Fibroblast of lung (primary cell): ENCODE measurements at places on chromosomes 5 and 9.

GRCh38 chr9:70493029-70493428 is 78.6 kb upstream of the KLF9 start:
- DNase-seq, result no peak

DNA sequence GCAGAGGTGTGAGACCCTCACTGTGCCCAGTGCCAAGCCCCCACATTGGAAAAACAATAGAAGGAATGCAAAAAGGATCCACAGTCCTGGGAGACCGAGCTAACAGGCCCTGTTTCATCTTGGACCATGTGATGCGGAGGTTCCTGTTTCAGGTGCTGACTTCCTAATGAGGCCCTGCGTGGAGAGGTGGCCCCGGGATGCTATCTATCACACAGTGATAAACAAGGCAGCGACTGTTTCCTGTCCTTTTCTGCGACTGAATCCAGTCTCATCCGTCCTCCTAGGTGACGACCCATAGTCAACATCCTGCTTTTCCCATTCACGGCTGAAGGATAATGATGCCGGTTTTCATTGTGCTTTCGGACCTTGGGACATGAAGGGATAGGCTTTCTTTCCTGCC is 56.4 kb upstream of the BOD1 start:
- no peak for DNase-seq

DNA sequence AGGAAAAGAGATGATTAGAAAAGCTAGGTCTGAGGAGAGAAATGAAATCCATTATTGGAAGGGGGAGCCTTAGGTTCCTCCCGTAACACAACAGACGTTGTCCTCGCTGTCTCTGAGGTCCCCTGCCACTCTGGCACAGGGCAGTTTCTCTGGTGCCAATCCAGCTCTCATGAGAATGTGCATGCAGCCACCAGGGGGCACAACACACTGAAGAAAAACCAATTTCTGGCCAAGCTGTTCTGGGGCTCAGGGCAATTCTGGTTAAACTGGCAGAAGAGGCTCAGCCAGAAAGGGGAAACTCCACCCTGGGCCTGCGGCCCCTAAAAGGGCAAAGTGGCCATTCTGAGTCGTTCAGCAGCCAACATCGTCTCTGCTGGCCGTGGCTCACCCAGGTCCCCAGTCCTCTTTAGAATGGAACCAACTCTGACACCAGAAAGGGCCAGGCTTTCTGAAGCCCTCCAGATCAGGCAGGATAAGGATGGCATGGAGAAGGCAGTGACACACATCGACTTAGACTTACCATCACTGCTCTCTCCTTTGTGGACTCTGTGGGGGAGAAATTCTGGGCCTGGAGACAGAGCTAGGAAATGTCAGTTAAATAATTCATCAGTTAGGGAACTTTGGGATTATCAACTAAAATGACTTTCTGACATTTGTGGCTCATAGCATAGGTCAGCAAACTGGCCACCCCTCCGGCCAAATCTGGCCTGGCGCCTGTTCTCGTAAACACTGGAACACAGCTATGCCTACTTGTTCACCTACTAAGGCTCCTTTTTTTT is 58.5 kb upstream of the GOLPH3 start:
- DNase-seq, result peak; percentile 56

- DNase-seq, result no peak
These were observed 31.7 kb upstream of the TUSC1 start for GRCh38 chr9:25709941-25710340.

- no peak for DNase-seq
These were observed 199.1 kb upstream of the OR13F1 start for GRCh38 chr9:104304925-104305324.

DNA sequence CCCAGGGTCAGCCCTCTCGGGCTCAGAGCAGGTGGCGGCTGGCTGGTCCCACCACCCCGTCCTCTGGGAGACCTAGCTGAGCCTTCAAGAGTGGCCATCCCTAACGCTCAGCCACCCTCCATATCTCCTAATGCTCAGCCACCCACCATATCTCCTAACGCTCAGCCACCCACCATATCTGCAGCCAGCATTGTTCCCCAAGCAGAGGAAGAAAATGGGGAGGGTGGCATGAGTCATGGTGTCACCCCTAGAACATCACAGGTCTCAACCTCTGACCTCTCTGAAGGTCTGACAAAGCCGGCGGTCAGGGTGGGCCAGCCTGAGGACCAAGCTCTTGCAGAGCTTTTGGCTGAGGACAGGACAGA is 14.7 kb downstream of the LHX3 start:
- DNase-seq, result no peak

DNA sequence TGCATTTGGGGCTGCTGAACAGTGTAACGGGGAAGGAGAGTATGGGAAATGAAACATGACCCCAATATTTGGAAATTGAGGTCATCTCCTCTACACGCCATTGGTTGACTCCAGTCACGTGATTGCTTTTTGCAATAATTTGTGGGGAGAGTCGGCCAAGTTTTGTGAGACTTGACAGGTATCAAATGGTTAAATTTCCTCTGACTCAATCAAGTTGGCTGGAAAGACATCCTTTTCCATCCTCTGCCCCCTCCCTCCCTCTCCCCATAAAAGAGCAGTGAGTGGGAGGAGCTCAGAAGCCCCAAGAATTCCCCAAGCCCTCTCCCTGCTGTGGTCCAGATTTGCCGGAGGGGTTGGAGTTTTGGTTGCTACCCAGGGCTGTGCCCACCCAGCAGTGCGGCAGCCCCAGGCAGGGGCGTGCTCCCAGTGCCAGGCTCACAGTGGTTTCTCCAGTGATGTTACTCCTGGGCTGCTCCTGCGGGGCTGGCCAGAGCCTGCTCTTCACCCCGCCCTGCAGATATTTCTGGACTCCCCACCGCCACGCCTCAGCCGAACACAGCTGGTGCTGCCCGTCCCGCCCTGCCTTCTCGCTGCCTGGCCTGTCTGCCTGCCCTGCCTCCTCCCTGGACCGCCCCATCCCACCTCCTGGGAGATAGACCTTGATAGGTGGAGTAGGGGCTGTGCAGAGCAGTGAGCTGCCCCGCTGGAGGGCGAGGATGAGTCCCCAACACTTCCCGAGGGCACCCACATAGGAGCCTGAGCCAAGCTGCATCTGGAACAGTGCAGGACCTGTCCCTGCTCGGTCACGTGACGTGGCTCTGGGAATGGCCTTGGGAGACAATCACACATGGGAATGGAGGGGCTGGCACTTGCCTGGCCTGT is 3.4 kb downstream of the COL5A1 start:
- peak; percentile 100 for DNase-seq

- no peak for DNase-seq
These were observed 554.9 kb downstream of the PRELID2 start for GRCh38 chr5:145280214-145280613.

- DNase-seq, result no peak
These were observed 482.3 kb downstream of the SPOCK1 start for GRCh38 chr5:137016783-137017324.

DNA sequence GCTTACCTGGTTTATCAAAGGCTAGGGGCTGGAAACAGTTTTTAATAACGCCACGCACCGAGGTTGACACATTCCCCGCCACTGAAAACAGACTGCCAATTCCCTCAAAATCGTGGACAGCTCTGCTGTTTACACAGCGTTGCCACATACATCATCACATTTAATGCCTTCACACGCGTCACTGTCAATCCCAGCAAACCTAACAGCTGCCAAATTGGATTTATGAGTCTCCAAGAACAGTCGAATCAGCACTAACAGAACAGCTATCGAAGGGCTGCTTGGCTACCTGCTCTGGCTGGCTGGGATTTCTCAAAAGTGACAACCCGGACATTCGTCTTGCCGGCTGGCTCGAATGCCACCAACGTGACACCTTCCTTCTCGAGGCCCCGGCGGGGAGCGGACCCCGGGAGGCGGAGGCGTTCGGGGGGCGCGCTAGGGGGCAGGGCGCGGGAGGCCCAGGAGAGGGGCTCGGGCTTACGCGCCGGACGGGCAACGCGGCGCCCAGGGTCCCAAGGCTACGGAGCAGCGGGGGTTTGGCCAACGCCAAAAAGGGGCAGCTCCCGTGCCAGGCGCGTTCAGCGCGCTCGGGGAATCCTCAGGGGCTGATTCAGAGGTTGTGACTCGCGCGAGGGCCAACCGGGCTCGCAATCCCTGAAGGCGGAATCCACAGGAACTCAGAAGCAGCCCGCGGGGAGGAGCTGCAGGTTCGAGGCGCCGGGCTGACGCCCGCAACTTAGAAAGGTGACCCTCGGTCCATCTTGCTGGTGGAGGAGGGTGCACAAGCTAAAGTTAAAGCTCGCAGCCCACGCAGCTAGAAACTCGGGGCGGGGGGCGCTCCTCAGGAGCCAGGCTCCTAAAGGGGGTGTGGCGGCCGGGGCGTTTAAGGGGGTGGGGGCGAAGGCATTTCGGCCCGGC is 1.2 kb downstream of the CDC14B start:
- peak; percentile 43 for DNase-seq

DNA sequence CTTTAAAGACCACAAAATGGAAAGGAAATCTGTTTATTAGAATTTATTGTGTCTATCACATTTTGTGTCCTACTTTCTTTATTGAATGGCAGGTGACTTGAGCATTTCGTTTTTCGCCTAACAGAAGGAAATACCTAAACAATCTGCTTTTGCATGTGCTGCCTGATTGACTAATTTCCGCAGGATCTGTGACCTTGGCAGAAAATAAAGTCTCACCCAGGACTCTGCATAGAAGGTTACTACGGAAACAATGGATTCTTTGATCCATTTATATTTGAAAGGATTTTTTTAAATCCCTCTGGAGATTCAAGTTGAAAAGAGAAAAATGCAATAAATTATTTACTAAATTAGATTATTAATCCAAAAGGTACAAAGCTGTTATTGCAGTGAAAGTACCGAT is 61.0 kb upstream of the CAST start:
- no peak for DNase-seq
